ENCODE measurements at places on chromosomes 7 and 10.

DNA sequence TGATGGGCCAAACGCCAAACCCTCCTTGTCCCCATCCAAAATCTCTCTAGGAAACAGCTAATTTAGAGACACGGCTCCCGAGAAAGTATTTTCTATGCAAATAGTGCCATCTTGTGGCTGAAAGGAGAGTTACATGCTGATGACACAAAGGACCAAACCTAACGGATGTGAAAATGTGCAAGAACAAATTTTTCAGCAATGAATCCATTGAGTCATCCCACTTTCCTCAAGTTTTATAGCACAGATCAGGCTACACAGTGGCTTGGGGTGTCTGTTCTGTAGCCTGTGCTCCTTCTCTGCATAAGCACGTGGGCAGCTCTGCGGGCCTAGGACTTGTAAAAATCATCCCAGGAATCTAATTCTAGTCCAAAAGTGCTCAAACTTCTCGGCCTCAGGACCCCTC is 154.8 kb upstream of the PRR15 start:
- peak; percentile 53 for DNase-seq

DNA sequence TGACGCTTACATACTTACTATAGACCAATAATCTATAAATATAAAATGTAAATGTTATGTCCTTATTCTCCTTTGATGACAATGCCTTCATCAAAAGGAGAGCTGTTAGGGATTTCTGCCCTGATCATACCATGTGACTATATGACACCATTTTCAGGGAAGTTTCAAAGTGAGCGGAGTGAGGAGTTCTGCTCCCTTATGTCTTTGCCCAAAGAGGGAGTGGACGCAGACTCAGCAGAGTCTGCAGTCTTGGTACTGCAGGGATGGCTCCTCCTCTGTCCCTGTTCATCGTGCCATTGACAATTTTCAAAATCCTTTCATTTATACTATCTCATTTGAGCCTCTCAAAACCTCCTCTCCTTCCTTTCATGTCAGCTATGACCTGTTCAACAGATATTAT is 27.9 kb downstream of the HYAL4 start:
- DNase-seq: no peak

DNA sequence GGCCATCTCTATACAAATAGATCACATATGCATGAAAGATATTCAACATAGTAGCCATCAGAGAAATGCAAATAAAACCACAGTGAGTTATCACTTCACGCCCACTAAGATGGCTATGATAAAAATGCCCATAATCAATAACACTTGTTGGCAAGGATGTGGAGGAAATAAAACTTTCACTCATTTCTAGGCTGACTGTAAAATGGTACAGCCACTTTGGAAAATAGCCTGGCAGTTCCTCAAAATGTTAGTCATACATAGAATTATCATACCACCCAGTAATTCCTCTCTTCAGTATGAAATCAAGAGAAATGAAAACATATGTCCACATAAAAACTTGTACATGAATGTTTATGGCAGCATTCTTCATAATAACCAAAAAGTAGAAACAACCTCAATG is 324.9 kb downstream of the LRRTM3 start:
- DNase-seq: no peak

GRCh38 chr7:28076423-28077200 is 104.0 kb downstream of the JAZF1 start:
- DNase-seq: no peak

- no peak for DNase-seq
Observed at GRCh38 chr10:127470911-127471310, 78.2 kb upstream of the NPS start.

GRCh38 chr10:29199941-29200679 is 88.8 kb upstream of the LYZL1 start:
- DNase-seq: no peak

- no peak for DNase-seq
Observed at GRCh38 chr7:82163586-82163985, 280.0 kb downstream of the CACNA2D1 start.

Data from CD14-positive monocyte (primary cell).